ENCODE measurements at places on chromosomes 16 and 17. TPM values are rescaled to one million over a fixed set of nuclear protein-coding genes. Genes with fewer than 3 reads are reported as not detected.

The TUBB3 gene
- 28.0 TPM for total RNA-seq

The TNFSF13 gene
- total RNA-seq, result 3.8 TPM

The MYO15A gene
- 1.2 TPM for total RNA-seq

DNA sequence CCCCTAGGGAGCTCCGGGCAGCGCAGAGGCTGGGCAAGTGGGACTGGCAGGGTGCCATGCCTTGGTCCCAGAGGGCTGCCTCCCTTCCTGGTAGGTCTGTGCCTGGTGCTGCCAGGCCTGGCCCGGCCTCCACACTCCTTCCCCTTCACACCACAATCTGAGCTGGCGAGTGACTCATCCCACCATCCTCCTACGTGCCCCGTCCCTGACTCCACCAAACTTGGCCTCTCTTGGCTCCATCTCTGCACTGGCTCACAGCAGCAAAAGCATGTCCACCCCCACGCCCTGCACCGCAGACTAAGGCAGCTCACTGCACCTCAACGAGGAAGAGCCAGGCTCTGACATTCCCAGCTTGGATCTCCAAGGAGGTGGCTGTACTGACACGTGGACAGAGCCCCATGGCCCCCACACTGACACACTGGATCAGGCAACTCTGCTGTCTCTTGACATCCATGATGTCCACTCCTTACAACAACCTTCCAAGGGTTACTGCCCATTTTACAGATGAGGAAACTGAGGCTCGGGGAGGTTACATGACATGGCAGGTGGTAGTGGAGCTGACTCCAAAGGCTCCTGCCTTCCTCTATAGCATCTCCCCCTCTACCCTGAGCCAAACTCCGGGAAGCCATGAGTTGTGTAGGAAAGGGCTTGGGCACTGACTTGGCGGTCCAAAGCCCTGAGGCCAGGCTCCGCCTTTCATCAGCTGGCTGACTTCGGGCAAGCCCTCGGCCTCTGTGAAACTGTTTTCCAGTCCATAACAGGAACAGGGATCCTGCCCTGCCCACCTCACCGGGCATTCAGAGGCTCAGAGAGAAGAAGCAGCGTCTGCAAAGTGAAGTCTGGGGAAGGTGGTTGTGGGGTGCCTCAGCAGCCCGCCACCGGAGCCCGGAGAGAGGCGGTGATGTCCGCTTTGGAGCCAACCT lies 20.1 kb upstream of the KRT19 start:
- no peak for DNase-seq

DNA sequence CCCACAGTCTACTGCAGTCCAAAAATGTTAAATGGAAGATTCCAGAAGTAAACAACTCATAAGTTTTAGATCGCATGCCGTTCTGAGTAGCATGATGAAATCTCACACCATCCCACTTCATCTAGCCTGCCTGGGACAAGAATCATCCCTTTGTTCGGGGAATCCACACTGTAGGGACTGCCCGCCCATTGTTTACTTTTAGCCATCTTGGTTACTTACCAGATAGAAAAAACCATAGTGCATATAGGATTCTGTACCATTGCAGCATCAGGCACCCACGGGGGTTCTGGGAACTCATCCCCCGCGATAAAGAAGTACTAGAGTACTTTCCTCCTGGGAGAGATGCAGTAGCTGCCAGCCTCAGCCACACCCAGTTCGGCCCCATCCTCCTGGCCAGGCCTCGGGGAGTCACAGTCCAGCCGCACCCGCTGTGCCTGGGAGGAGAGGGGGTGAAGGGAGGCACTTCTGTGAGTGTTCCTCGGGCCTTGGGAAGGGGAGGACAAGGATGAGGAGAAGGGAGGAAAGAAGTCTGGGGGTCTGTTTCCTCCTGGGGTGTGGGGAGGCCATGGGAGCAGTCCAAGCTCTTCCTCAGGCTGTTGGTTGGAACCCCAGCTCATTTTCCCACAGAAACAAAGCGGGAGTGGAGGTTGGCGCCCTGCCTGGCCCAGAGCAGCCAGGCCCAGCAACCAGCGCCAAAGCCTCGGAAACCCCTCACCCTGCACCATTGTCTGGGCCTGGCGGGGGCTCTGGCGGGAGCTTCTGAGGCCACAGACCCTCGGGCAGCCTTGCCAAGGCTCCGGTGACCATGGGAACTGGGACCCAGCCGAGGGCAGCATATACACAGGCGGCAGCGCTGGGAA lies 8.9 kb downstream of the TRIM47 start:
- DNase-seq, result no peak

- DNase-seq, result no peak
Observed at GRCh38 chr16:78896280-78896679, 704.3 kb downstream of the MAF start.

GRCh38 chr16:25126820-25127232 lies 15.3 kb downstream of the LCMT1 start:
- DNase-seq, result no peak

- DNase-seq, result no peak
Observed at GRCh38 chr16:10614685-10615084, 34.3 kb upstream of the EMP2 start.

DNA sequence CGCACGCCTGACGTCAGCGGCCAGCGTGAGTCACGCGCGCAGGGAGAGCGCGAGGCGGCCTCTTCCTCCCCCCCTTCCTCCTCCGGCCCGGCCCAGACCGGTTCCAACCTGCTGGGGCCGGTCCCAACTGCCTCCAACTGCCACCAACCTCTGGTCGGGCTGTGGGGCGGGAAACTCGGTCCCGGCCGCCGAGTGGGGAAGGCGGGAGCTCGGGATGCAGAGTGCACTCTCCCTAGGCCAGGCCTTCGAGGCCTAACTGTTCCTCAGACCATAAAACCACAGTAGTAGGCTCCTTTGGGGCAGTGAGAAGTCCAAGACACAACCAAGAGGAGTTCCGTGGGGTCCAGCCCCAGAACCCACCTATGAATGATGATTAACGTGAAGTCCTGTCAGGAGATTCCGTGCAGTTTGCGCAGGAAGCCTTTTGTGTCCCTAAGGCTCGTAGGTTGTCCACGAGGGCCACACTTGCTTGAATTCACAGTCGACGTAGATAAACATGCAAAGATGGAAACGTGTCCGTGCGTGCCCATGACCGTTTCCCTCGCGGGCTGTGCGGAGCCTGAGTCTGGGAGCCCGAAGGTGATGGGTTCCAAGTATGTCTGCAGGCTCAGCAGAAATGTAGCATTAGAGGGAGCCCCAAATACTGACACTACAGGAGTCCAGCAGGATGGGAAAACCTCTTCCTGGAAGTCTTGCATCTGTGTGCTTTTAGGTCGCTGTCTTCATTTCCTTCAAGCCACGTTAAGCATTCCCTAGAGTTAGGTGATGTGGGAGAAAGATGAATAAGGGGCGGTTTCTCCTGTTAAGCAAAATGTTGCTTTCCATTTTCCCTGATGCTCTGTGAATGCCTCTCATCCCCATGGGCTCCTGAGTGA lies 647 bp downstream of the UNK start:
- DNase-seq, result no peak

GRCh38 chr17:77718669-77718961 lies 239.9 kb upstream of the TNRC6C start:
- no peak for DNase-seq

- DNase-seq, result no peak
Observed at GRCh38 chr16:78591682-78592103, 492.2 kb downstream of the WWOX start.

GRCh38 chr16:74607962-74608356 lies 1.0 kb upstream of the GLG1 start:
- DNase-seq, result no peak

DNA sequence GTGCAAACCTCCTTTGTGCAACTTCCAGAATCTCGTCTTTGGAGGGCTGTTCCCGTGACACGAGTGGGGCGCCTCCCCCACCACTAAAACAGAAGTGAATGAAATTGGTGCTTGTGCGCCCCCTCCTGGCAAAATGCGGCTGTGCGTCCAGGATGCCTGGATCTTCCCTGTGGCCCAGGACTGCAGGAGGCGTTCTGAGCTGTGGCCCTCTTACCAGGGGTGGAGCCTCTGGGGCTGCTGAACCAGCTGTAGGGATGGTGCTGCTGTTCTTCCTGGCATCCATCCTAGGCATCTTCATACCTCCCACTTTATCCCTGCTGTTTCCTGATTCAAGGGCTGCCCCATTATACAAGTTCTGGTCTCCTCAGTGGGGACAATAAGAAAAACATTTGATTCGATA lies 18.5 kb upstream of the NAGLU start:
- DNase-seq, result no peak

- no peak for DNase-seq
Observed at GRCh38 chr17:4944554-4945175, 3.7 kb downstream of the PFN1 start.

DNA sequence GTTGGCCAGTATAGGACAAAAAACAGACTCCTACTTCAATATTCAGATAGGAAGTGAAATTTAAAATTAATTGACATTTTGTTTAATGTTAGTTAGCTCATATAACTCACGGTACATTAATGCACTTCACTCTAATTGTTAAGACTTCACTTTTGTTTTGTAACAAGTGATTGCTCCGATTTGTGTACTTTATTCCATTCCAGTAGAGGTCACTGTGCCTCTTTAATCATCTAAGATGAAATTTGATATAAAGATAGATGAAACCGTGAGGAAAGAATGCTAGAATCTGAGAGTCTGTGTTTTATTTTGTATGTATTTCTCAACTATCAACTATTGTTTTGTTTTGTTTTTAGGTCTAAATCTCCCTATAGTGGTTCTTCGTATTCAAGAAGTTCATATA lies 29.0 kb downstream of the RBBP6 start:
- DNase-seq, result no peak

Data from urinary bladder (tissue), 4 donors.